Upper lobe of right lung (tissue), 1 donor: ENCODE measurements at places on chromosomes 5 and 9. TPM values are rescaled to one million over a fixed set of nuclear protein-coding genes. Genes with fewer than 3 reads are reported as not detected.

GRCh38 chr5:56212130-56212879 is 20.8 kb downstream of the ANKRD55 start:
- no peaks in the 10 kb centered on the region for H3K27me3 ChIP-seq
- no peak overlapping the region for H3K27ac ChIP-seq
- H3K36me3 ChIP-seq: no peaks in the 10 kb centered on the region

TRIM36 gene
- 3.7 TPM for total RNA-seq

DNA sequence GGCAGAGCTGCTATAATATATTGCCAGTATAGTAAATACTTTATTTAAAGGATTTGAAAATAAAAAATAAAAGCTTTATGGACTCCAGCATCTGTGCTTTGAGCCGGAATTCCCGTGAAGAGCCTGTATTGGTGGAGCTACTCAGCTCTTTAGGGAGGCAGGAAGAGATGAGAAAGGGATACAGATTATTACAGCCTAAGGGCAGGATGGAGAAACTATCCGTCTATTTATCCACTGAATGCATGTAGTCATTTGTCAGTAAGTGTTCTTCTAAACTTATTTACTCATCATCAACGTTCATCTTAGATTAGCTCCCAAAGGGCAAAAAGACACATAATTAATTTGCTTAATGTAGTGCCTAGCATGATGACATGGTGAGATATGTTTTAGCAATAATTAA is 48.4 kb downstream of the SLC1A1 start:
- no peaks in the 10 kb centered on the region for H3K27me3 ChIP-seq
- no peak for DNase-seq
- H3K4me1 ChIP-seq: no peaks in the 10 kb centered on the region
- H3K4me3 ChIP-seq: no peak overlapping the region

IRX2 gene
- total RNA-seq: 56.4 TPM

PDCD1LG2 gene
- total RNA-seq: 6.3 TPM

SLC34A3 gene
- total RNA-seq: 0.23 TPM

PCDHGB5 gene
- 11.0 TPM for total RNA-seq

GRCh38 chr5:131142970-131143617 is 22.0 kb downstream of the HINT1 start:
- no peak for DNase-seq
- H3K4me3 ChIP-seq: no peak overlapping the region
- no peak overlapping the region for H3K27ac ChIP-seq
- no peaks in the 10 kb centered on the region for H3K27me3 ChIP-seq
- no peaks in the 10 kb centered on the region for H3K4me1 ChIP-seq

GRCh38 chr5:41270423-41271251 is 57.3 kb upstream of the C6 start:
- no peak for DNase-seq
- H3K4me3 ChIP-seq: no peak overlapping the region

- H3K4me1 ChIP-seq: peaks cover 5% of the 10 kb centered on the region
- DNase-seq: no peak
- peak overlapping the region; percentile 20 for H3K27ac ChIP-seq
Measured at GRCh38 chr9:91428436-91428835, 4.8 kb upstream of the NFIL3 start.

UNC5A gene
- total RNA-seq: 0.46 TPM

OMD gene
- total RNA-seq: 6.5 TPM

DNA sequence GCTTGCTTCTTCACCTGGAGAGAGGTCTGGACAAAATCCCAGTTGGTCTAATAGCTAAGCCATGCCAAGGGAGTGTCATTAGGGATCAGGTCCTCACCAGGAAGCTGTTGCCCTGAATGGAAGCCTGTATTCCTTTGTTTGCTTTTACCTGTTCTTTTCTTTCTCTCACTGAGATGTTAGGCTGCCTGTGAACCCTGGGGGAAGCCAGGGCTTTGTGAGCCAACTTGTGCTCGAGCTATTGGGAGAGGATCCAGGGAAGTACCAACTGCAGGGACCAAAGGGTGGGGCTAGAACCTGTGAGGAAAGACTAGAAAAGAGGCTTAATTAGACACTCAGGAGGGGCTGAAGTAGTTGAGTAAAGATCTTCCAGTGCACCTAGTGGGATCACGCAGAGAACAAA is 451.2 kb upstream of the TLE4 start:
- H3K27me3 ChIP-seq: no peaks in the 10 kb centered on the region
- H3K4me1 ChIP-seq: no peaks in the 10 kb centered on the region
- no peaks in the 10 kb centered on the region for H3K36me3 ChIP-seq
- H3K4me3 ChIP-seq: no peak overlapping the region
- no peak overlapping the region for H3K27ac ChIP-seq
- DNase-seq: no peak

DNA sequence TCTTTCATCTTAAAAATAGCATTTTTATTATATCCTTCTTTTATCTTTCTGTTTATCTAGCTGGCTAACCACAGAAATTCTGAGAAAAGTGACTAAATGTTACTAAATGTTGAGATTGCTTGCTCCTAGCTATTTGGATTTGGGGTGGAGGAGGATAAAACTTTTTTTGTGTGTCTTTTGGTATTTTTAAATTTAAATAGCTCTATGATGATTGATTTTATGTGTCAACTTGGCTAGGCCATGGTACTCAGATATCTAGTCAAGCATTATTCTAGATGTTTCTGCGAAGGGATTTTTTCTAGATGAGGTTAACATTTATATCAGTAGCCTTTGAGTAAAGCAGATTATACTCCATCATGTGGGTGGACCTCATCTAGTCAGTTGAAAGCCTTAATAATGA is 75.0 kb downstream of the GCNT1 start:
- H3K27ac ChIP-seq: no peak overlapping the region
- H3K36me3 ChIP-seq: no peaks in the 10 kb centered on the region
- no peak overlapping the region for H3K4me3 ChIP-seq
- H3K4me1 ChIP-seq: peaks cover 15% of the 10 kb centered on the region
- no peaks in the 10 kb centered on the region for H3K27me3 ChIP-seq

C9 gene
- not detected for total RNA-seq

ANKRD18A gene
- total RNA-seq: 1.0 TPM

RFX3 gene
- total RNA-seq: 13.8 TPM

DNA sequence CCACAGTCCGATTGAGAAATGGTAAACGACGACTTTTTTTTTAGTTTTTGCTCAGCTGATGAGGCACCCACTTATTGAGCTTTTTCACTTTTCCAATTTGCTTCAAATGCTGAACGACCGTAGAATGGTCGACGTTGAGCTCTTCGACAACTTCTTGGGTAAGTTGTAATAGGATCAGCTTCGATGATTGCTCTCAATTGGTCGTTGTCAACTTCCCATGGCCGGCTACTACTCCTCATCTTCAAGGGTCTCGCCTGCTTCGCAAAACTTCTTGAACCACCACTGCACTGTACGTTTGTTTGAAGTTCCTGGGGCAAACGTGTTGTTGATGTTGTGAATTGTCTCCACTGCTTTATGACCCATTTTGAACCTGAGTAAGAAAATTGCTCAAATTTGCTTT is 35.7 kb downstream of the NSD1 start:
- H3K27me3 ChIP-seq: no peaks in the 10 kb centered on the region
- peak; percentile 10 for DNase-seq
- no peak overlapping the region for H3K4me3 ChIP-seq

GRCh38 chr9:107036367-107036766 is 173.4 kb downstream of the ZNF462 start:
- no peak for DNase-seq
- H3K4me1 ChIP-seq: no peaks in the 10 kb centered on the region
- H3K27me3 ChIP-seq: no peaks in the 10 kb centered on the region
- no peak overlapping the region for H3K4me3 ChIP-seq
- no peaks in the 10 kb centered on the region for H3K36me3 ChIP-seq
- H3K27ac ChIP-seq: no peak overlapping the region

- H3K4me3 ChIP-seq: no peak overlapping the region
- no peaks in the 10 kb centered on the region for H3K36me3 ChIP-seq
- no peak overlapping the region for H3K27ac ChIP-seq
- no peaks in the 10 kb centered on the region for H3K4me1 ChIP-seq
Measured at GRCh38 chr5:169956756-169957155, 23.5 kb downstream of the INSYN2B start.

DNA sequence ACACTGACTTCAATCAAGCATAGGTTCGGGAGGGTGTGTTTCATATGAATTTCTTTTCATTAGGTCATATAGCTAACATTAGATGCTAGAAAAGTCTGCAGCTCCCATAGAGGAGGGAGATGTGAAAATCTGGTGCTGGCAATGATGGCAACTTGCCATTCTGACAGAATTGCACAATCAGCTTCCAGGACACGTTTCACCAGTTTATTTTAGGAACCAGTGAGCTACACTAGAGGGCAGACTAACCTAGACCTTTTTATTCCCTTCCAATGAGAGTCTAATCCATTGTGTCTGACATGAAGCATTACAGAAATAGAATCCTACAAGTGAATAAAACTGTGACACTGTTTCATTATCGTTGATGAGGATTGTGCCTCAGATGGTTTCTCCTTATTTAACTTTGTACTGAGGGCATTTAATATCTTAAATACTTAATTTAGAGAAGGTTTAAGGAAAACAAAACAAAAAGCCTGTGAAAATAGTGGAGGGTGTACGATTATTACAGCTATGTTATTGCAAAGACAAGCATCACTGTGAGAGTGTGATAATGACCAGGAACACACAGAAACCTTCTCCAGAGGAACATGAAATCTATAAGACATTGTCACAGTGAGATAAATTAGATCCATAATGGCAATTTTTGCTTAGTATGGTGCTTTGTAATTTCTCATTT is 363.3 kb upstream of the RPS23 start:
- no peaks in the 10 kb centered on the region for H3K36me3 ChIP-seq
- no peak overlapping the region for H3K4me3 ChIP-seq
- H3K27me3 ChIP-seq: no peaks in the 10 kb centered on the region
- DNase-seq: no peak
- H3K4me1 ChIP-seq: peaks cover 12% of the 10 kb centered on the region
- no peak overlapping the region for H3K27ac ChIP-seq

DNA sequence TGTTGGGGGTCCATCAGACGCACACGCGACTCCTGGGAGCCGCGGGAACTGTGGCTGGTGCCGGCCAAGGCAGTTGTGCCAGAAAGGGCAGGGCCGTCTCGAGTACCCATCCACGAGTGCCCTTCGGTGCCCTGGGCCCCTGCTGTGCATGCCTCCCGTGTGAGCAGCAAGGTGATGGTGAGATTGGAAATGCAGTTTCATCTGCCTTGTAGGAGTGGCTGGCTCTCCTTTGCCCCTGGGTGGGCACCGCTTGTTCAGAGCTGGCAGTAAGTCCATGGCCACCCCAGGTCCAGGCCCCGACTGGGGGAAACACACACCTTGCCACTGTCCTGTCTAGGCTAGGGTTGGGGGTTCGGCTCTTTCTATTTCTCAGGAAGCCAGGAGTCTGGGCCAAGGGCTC is 5.7 kb downstream of the NKD2 start:
- H3K36me3 ChIP-seq: no peaks in the 10 kb centered on the region
- no peak for DNase-seq
- peaks cover 24% of the 10 kb centered on the region for H3K27me3 ChIP-seq
- peaks cover 9% of the 10 kb centered on the region for H3K4me1 ChIP-seq
- H3K4me3 ChIP-seq: no peak overlapping the region
- no peak overlapping the region for H3K27ac ChIP-seq

GRCh38 chr5:52453176-52453575 is 334.5 kb upstream of the ITGA1 start:
- H3K27me3 ChIP-seq: no peaks in the 10 kb centered on the region
- H3K4me1 ChIP-seq: no peaks in the 10 kb centered on the region
- H3K36me3 ChIP-seq: no peaks in the 10 kb centered on the region
- no peak overlapping the region for H3K4me3 ChIP-seq

DNA sequence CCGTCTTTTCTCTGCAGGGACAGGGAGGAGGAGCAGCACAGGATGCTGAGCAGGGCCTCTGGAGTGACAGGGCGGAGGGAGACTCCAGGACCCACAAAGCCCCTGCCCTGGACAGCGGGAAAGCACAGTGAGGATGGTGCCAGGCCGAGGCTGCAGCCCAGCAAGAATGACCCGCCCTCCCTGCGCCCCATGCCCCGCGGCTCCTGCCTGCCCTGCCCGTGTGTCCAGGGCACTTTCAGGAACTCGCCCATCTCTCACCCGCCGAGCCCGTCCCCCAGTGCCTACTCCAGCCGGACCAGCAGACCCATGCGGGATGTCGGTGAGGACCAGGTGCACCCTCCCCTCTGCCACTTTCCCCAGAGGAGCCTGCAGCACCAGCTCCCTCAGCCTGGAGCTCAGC is 9.1 kb upstream of the EXOC3 start:
- H3K27me3 ChIP-seq: no peaks in the 10 kb centered on the region
- DNase-seq: no peak
- no peaks in the 10 kb centered on the region for H3K4me1 ChIP-seq
- no peaks in the 10 kb centered on the region for H3K36me3 ChIP-seq
- H3K4me3 ChIP-seq: no peak overlapping the region
- H3K27ac ChIP-seq: no peak overlapping the region

GRCh38 chr5:42740920-42741319 is 15.7 kb upstream of the CCDC152 start:
- H3K4me1 ChIP-seq: no peaks in the 10 kb centered on the region
- H3K36me3 ChIP-seq: no peaks in the 10 kb centered on the region
- H3K27ac ChIP-seq: no peak overlapping the region

SLC46A2 gene
- total RNA-seq: 17.0 TPM

GRCh38 chr5:78076351-78076750 is 218.1 kb downstream of the AP3B1 start:
- H3K27ac ChIP-seq: no peak overlapping the region
- H3K36me3 ChIP-seq: no peaks in the 10 kb centered on the region
- DNase-seq: no peak
- no peak overlapping the region for H3K4me3 ChIP-seq
- no peaks in the 10 kb centered on the region for H3K4me1 ChIP-seq

GRCh38 chr9:6645355-6646292 is at the start of gene GLDC:
Gene GLDC (minus strand): TSS chr9:6645729. CDS start chr9:6645499, 230 bp downstream.
- no peaks in the 10 kb centered on the region for H3K36me3 ChIP-seq
- H3K27me3 ChIP-seq: peaks cover 25% of the 10 kb centered on the region
- peak within 1 kb of the TSS; percentile 54 for H3K4me3 ChIP-seq
- peak; percentile 71 for DNase-seq

DNA sequence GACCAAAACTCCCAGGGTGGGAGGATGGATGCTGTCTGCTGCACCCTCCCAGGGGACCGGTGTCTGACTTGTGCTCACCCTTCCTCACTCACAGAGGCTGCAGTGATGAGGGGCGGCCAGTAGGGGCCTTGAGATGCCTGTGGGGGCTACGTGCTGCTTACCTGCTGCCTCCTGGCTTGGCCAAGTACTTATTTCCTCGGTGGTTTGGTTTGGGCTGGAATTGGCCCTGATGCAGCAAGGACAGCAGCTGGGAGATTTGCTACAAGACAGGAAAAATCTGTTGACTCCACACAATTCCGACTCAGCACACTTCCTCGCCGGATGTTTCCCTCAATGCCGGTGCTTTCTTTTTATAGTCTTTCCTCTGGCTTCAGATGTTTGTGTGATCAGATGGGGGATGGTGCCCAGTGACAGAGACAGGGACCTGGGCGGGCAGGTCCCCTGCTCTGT is 6.6 kb downstream of the PCDH12 start:
- H3K27me3 ChIP-seq: no peaks in the 10 kb centered on the region
- H3K4me3 ChIP-seq: peak overlapping the region; percentile 2

GRCh38 chr9:109816490-109816889 is 36.5 kb downstream of the PALM2AKAP2 start:
- no peaks in the 10 kb centered on the region for H3K27me3 ChIP-seq
- H3K4me1 ChIP-seq: no peaks in the 10 kb centered on the region
- H3K27ac ChIP-seq: no peak overlapping the region
- H3K4me3 ChIP-seq: no peak overlapping the region

DNA sequence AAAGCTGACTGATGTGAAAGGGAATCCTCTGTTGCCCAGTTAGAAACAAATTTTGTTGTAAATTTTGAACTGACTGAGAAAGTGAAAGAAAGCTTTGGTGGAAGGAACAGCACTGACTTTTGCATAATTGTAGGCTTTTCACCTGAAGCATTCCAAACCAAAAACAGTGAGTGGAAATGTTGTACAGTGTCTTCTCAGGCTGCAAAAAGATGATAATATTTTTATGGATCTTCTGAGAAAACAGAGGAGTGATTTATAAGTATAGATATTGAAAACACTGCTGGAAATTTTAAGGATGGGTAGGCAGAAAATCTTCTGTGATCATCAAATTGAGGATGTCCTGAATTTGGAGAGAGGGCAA is 40.0 kb downstream of the LURAP1L start:
- DNase-seq: no peak
- H3K36me3 ChIP-seq: no peaks in the 10 kb centered on the region
- peak overlapping the region; percentile 56 for H3K27ac ChIP-seq
- H3K4me1 ChIP-seq: peaks cover 44% of the 10 kb centered on the region
